ENCODE measurements at places on chromosomes 2 and 18. TPM values are rescaled to one million over a fixed set of nuclear protein-coding genes. Genes with fewer than 3 reads are reported as not detected.

GRCh38 chr2:101974663-101975062, 17.1 kb upstream of the IL1R2 start:
- DNase-seq: no peak

DNA sequence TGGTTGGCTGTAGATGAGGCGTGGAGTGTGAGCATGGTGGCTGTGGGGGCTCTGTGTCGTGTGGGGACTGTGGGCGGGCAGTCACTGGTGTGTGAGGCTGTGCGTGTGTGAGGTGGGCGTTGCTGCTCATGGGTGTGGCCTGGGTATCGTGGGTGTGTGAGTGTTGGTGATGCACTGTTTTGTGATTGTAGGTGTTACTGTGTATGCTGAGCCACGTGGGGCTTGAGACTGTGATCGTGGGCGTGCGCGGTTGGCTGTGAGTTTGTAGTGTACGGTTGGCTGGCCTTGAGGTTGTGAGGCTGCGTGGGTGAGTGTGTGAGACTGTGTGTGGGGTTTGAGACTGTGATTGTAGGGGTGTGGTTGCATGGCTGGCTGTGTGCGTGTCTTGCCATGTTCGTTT, 8.5 kb downstream of the INHBB start:
- no peak for DNase-seq

DNA sequence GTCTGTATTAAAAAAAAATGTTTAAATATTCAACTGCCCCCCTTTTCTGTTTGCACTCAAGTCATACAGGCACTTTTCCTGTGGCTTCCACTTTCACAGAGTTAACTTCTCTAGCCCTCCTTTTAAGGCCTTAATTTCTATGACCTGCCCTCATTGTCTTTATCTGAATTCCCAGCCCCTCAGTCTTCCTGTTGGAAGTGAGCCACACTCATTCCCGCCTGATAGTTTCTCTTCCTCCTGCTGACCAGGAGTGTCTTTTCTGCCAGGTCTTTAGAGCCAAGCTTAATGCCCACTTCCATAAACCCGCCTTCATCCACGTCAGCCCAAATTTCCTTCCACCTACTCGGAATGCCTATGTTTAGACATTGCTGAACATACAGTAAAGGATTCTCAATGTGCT, 10.5 kb downstream of the COPS8 start:
- DNase-seq: no peak

Gene KCNE4
- total RNA-seq: 213 TPM

- peak; percentile 7 for DNase-seq
Observed at GRCh38 chr18:37778417-37779165, 213.0 kb upstream of the CELF4 start.

Measured in NCI-H460 (cell line).